ENCODE measurements at places on chromosomes 16 and 17.

DNA sequence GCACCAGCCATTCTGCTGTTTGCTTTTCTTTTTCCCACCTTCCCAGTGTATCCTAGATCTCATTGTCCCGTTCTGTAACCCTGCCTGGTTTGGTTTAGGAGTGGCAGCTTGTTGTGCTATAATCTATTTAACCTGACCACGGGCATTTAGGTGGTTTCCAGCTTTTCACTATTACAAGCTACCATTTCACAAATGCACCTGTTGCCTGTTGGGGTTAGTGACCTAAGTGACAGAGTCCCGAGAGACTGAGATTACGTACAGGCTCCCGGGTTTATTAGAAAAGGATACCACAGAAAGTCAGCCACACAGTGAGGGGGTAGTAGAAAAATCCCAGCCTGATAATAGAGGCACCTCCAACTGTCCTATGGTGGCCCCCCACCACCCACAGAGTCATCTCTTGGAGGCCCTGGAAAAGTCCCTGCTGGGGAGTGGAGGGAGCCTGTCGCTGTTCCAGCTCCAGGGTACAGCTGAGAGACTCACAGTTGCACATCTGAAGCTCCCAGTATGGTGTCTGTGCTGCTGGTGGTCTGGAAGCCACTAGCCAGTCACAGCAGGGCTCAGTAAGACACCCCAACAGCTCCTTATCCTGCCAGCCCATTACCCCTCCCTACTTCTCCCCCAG lies 21.2 kb downstream of the CLEC16A start:
- DNase-seq = no peak

GRCh38 chr16:86019446-86020047 lies 120.6 kb downstream of the IRF8 start:
- no peak for DNase-seq

DNA sequence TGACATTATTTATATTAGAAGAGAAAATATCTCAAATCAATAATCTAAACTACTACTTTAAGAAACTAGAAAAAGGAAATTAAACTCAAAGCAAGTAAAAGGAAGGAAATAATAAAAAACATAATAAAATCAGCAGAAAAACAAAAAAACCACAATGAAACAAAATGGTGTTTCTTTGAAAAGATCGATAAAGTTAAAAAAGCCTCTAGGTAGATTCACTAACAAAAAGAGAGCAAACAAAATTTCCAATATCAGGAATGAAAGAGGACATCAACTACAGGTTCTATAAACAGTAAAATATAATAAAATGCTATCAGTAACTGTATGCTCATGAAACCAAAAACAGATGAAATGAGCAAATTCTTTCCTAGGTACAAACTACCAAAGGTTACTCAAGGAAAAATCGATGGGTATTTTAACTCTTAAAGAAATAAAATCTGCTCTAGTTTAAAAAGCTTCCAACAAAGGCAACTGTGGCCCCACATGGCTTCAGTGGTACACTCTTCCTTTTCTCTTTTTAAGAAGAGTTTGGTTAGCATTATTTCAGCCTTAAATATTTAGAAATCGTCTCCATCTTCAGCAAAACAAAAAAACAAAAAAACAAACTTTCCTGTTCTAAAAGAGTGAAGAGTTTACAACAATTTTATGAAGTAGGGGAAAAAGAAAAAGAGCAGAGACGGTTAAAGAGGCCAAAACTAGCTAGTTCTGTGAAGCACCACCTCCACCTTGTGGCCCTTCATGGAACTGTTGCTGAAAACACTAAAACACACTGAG lies 102.2 kb downstream of the TRIM37 start:
- peak; percentile 23 for DNase-seq

DNA sequence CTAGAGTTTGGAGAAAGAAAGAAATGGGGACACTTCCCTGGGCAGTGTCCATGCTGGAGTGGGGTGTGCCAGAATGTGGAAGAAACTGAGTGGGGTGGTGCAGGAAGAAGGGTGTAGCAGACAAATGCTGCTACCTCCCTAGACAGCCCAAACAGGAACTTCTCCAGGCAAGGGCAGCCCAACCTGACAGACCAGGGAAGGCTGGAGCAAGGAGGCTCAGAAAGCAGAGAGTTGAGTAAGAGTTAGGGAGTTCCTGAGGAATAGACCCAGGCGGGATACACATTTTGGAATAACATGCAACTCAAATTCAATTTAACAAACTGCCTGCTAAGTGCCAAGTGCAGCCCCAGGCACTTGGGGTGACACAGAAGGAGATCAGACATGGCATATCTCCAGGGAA lies 1.0 kb upstream of the MYO18A start:
- DNase-seq = no peak

DNA sequence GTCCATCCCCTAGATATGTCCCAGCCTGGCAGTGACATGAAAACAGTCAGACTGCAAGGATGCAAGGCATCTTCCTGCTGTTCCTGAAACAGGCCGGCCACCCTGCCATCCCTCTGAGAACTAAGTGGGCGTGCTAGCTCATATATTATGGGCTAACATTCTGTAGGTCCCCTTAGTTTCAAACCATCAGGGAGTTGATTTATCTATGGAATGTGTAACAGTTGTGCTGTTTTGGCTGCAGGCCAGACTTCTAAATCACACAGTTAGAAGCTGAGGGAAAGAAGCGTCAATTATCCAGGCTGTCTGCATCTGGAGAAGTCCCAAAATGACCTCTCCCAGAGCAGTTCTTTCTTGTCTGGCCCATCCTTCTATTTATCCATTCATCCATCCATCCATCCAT lies 102.7 kb upstream of the DNAH9 start:
- no peak for DNase-seq

- DNase-seq = no peak
Measured at GRCh38 chr17:82120148-82120547, 22.1 kb upstream of the FASN start.

GRCh38 chr16:85959686-85960085 lies 60.7 kb downstream of the IRF8 start:
- DNase-seq = no peak

DNA sequence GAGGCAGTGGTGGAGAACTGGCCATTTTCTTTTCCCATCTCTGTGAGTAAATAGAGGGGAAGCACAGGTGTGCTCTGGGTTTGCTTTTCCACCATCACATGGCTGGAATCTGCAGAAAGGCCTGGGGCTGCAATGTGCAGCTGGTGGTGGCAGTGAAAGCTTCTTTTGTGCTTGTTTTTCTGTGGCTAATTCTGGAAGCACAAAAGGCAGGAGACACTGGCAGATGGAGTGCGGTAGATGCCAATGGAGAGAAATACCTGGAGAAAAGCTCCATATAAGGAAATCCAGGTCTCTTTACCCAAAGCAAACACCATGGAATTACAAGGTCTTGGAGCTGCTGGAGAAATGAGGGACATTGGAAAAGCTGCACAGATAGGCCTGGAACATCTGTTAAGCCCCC lies 146.9 kb downstream of the HAPSTR1 start:
- no peak for DNase-seq

- DNase-seq = no peak
Measured at GRCh38 chr17:56785405-56785804, 48.3 kb downstream of the C17orf67 start.

- no peak for DNase-seq
Measured at GRCh38 chr17:59342681-59343131, 11.3 kb downstream of the YPEL2 start.

DNA sequence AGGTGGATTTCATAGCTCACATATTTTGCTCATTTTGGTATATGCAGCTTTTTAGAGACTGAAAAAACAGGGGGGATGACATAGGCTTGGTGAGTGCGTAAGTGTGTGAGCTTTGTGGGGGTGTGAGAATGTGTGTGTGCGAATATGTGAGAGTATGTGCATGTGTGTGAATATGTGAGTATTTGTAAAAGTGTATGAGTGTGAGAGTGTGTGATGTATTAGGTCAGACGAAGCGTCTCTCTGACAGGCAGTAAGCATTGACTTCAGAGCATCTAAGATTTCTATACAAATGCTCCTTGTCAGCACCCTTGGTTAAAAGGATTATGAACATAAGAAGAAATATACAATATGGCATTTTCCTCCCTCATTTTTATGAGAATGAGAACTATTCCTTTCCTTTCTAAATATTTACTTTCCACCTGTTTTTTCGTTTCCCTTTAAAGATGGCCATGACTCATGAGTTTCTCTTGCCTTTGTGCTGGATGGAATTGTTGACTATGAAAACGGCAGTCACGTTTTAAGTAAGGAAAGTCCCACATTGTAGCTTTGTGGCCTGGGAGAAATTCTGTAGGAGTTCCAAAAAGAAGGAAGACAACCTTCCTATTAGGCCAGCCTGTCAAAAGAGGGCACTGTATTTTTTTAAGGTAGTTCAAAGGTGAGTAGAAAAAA lies 276.4 kb downstream of the FOXL1 start:
- no peak for DNase-seq

DNA sequence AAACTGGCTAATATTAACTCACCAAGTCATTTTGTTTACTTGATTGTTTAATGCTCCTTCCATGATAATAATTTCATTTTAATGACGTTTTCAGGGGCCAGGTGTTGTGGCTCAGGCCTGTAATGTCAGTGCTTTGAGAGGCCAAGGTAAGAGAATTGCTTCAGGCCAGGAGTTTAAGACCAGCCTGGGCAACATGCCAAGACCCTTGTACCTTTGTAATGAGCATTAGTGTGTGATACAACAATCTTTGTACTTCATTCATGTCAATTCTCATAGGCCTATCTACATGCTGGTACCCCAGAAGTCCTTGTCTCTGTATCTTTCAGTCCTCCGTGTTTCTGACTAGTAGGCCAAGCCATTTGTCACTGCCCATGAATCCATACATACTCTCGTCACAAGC lies 296.9 kb downstream of the ZFHX3 start:
- DNase-seq = no peak

DNA sequence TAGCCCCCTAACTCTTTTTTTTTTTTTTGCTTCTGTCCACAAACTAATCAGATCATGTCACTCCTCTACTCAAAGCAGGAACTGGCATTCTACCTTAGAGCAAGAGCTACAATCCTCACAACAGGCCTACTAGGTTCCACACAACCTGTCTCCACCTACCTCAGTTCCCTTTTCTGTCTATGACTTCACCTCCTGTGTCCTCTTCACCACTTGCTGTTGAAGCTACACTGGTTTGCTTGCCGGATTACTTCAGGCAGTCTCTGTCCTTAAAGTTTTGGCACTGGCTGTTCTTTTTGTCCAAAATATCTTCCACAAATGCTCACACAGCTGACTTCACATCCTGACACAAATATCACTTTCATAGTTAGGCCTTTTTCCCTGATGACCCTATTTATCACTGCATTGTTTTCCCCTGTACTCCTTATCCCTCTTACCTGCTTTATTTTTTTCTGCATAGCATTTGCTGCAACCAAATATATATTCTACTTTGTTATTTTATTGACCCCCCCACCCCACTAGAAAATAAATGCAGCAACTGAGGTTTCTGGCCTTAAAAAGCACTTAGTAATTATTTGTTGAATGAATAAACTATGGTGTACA lies 72.0 kb downstream of the KANSL1 start:
- no peak for DNase-seq

DNA sequence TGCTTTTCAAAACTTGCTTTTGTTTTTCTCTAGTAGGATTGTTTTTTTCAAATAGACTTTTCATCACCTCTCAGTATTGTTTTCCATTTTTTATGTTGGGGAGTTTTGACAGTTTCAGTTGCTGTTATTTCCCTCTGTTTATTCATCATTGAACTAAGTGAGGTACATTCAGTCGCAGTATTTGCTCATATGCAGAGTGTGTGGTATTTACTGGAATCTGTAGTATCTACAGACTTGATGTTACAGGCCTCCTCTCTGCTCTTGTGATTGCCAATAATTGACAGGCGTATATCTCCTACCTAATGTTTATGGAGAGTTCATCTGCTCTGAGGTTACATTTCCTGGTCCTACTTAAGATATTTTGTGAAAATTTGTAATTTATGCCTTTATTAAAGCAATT lies 49.6 kb downstream of the COX10 start:
- no peak for DNase-seq

DNA sequence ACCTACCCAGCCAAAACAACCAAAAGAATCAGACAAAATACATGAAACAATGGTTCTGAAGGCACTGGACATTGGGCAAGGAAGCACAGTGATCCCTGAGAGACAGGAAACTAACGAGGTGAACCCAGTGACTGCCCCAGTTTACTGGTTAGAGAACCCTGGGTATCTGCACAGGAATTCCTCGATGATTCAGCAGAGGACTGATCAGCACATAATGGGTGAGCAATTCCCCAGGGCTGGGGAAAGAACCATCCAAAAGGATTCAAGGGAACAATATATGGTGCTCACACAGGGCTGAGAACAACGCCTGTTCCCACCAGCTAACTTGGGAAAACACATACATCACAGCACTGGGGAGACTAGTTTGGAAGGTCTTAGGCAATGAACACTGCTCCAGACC lies 167.2 kb downstream of the PARN start:
- DNase-seq = no peak

- DNase-seq = no peak
Measured at GRCh38 chr16:19810817-19811731, 73.6 kb downstream of the GPRC5B start.

GRCh38 chr16:5865236-5865635 lies 767.6 kb upstream of the EEF2KMT start:
- no peak for DNase-seq

GRCh38 chr16:12447556-12447955 lies 356.1 kb downstream of the CPPED1 start:
- no peak for DNase-seq

DNA sequence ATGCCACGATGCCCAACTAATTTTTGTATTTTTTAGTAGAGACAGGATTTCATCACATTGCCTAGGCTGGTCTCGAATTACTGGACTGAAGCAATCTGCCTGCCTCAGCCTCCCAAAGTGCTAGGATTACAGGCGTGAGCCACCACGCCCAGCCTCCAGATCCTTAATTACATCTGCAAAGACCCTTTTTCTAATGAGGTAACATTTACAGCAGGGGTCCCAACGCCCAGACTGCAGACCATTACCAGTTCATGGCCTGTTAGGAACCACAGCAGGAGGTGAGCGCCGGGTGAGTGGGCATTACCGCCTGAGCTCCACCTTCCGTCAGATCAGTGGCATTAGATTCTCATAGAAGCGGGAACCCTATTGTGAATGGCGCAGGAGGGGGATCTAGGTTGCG lies 4.0 kb upstream of the RAB11FIP4 start:
- no peak for DNase-seq

- no peak for DNase-seq
Measured at GRCh38 chr16:28064706-28065249, 1.3 kb upstream of the GSG1L start.

DNA sequence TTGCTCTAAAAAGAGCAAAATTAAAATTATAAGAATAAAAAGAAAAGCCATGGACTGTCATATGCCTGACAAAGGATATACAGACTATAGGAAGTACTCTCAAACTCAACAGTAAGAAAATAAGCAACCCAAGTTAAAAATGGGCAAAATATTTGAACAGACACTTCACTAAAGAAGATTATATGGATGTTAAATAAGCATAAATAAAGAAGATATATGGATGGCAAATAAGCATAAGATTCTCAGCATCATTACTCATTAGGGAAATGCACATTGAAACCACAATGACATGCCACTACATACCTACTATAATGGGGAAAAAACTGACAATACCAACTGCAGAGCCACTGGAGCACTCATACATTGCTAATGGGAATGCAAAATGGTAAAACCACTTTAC lies 14.9 kb upstream of the BEAN1 start:
- no peak for DNase-seq

- DNase-seq = no peak
Measured at GRCh38 chr17:46793541-46793940, 25.0 kb downstream of the WNT3 start.

- DNase-seq = no peak
Measured at GRCh38 chr16:82088483-82088882, 53.4 kb downstream of the HSD17B2 start.

- DNase-seq = no peak
Measured at GRCh38 chr16:50841081-50841886, 99.4 kb downstream of the CYLD start.

All from COR-L47 (cell line).